T-helper 9 cell (primary cell): ENCODE measurements at places on chromosomes 13 and 19.

DNA sequence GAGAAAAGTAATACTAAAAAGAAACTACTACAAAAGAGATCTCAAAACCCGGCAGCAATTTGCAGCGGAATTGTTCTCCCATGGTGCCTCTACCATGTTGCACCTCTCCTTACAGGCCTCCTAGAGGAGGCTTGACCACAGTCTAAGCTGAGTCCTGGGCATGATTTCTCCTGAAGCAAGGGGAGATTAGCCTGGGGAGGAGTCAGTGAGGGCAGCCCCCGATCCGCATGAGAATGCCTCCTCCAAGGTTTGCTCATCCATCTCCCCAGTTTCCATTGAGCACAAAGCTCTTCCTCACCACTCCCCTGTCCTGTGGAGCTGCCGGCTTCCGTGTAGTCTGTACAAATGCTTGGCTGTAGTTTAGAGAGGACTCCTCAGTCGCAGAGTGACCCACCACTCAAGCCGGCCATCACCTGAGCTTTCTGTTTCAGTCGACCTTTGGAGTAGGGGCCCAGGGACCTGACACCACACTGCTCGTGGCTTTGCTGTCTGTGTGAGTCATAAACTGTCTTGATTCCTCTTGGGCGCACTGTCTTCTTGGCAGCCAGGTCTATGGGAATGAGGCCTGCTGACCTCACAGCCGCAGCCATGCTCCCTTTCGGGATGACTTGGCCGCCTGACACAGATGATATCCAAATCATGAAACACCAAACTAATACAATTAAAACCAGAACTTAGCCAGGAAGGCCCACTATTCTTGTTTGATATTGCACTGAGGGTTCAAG is 72.3 kb downstream of the C1QTNF9 start:
- no peak for DNase-seq

GRCh38 chr13:110137680-110138009 is 169.3 kb downstream of the COL4A1 start:
- no peak for DNase-seq

DNA sequence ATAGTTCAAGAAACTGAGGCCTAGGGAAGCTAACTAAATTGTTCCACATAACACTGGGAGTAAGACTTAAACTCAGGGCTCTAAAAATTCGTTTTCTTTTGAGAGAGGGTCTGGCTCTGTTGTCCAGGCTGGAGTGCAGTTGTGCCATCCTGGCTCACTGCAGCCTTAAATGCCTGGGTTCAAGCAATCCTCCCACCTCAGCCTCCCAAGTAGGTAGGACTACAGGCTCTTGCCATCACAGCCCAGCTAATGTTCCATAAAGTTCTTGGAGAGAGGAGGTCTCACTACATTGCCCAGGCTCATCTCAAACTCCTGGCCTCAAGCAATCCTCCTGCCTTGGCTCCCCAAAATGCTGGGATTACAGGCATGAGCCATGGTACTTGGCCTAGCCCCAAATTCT is 10.7 kb downstream of the ZMYM5 start:
- DNase-seq, result no peak

- no peak for DNase-seq
These were observed 31.8 kb upstream of the PSG9 start for GRCh38 chr19:43300876-43301765.

- no peak for DNase-seq
These were observed 158.0 kb downstream of the TM9SF2 start for GRCh38 chr13:99659226-99659625.

GRCh38 chr19:50233308-50233910 is 30.0 kb downstream of the MYH14 start:
- no peak for DNase-seq

DNA sequence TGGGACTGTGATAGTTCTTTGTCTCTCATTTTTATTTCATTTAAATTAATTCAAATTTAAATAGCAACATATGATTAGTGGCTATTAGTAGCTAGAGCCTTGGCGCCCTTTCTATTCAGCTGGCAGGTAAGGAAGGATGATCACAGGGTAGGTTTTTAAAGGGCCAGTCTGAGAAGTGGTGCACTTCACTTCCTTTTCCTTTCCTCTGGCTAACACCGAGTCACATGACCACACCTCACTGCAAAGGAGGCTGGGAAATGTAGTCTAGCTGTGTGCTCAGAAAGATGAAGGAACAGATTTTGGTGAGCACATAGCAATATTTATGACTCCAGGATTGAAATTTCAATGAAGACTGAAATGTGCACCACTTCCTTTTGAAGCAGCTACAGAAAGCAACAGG is 128.7 kb downstream of the TSHZ3 start:
- no peak for DNase-seq

DNA sequence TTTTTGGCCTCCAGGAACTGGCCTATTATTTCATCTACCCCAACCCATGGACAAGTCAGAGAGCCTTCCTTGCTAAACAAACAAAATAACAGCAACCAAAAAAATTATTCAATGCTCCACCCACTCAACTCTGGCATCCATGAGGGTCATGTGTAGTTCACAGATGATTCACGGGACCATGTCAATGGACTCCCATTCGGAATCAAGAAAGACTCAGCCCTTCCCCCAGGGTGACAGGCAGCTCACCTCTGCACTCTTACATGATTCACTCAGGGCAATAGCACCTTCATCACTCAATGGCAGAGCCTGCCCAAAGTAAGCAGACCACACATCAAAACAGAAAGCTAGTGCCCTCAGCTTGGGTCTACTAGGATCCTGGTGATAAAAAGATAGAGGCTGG is 14.3 kb upstream of the SCEL start:
- no peak for DNase-seq

DNA sequence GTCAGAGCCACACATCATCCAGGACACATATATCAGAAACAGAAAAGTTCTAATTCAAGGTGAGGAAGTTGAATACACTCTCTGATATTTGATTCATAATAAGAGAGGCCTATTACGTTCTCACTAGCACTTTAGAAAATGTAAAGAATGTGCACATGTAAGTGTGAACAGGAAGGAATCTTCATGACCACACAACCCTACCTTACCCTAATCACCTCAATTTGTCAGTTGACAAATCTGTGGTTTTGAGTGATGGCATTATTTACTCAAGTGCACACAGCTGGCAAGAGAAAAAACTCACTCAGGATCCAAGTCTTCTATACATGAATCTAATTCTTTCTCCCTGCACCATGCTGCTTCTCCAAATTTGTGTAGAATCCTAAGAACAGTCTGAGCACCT is 445.8 kb downstream of the SUCLA2 start:
- DNase-seq, result no peak

- no peak for DNase-seq
These were observed 1150.2 kb upstream of the PCDH9 start for GRCh38 chr13:68380041-68380973.
